ENCODE measurements at places on chromosomes 1 and 21.

DNA sequence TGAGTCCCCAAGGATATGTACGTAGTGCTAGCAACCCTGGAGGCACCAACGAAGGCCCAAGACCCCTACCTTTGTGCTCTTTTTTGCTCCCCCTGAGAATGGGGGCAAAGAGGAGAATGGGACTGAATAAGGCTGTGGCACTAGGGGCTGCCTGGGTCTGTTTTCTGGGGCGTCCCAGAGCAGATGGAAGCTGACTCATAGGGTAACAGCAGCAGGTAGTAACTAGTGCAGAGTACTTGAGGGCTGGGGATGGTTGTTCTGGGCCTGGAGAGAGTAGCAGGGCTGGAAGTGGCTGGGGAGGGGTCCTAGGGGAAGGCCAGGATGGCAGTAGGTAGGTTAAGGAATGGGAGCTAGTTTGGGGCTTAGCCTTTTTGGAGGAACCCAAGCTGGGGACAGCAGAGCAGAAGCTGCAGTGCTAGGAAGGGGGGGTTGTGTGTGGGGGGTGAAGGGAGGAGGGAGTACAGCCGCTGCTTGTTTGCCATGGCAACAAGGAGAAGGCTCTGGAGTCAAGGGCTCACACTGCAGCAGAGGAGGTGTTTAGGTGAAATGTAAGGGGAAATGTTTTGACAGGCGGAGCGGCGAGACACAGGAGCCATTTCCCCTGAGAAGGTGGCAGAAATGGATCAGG, 1.8 kb downstream of the NCDN start:
- no peak for DNase-seq

- DNase-seq: no peak
Observed at GRCh38 chr1:91846007-91846638, 39.8 kb downstream of the TGFBR3 start.

- DNase-seq: peak; percentile 72
Observed at GRCh38 chr1:39258146-39258924, 53.8 kb downstream of the MACF1 start.

DNA sequence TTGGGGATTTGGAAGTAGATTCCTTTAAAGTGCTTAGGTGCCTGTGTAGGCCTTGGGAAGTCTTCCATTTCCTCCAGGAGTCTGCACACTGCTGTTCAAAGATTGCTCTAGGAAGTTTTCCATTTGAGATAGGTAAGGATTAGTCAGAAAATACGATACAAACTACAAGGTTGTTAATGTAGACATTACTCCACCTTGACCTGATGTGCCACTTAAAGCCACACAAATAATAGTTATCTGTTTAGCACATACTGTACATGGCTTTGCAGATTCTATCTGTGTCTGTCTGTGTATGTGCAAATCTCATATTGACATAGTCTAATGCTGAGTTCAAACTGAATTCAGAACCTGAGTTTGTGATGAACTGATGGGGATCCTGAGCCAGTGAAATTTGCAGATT, 118.4 kb downstream of the RHOU start:
- no peak for DNase-seq

GRCh38 chr21:44637018-44637850, at the start of gene KRTAP10-10:
Gene KRTAP10-10, plus strand, starts transcription at chr21:44637356. Its CDS starts 62 bp downstream, at chr21:44637418.
- DNase-seq: no peak

DNA sequence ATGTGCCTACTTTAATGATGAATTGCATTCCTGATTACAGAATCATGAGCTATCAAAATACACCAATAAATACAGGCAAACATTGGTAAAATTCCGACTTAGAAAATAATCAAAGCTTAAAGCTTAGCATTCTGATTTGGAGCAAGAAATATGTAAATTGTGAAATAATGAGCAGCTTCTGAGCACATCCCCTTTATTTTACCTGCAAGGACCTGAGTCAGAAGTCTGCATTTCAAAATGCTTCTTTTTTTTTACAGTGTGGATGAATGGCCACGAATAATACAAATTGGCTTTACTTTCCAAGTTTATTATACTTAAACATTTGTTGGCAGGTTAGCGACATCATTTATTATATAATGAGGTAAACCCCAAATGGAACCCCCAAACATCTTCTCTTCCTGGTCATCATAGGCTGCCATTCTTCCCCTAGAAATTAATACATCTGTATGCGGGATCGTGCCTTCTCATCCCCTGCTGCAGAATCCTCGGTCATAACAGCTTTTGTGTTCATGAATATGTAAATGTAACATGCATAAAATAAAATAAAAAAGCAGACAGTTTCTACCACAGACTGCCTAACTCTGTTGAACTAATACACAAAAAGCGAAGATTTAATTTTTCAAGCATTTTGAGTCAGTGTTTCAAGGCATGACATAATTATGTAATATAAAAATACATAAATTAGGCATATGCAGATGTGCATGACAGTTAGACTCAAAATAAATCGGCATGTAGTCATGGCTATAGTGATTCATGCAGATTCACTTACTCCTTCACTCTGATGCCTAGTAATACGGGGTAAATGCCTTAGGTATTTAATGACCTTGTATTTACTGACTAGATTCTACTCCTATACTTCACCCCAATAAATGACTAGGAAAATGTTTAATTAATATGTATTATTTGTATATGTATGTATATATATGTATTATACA, 339.7 kb downstream of the USP25 start:
- DNase-seq: no peak

DNA sequence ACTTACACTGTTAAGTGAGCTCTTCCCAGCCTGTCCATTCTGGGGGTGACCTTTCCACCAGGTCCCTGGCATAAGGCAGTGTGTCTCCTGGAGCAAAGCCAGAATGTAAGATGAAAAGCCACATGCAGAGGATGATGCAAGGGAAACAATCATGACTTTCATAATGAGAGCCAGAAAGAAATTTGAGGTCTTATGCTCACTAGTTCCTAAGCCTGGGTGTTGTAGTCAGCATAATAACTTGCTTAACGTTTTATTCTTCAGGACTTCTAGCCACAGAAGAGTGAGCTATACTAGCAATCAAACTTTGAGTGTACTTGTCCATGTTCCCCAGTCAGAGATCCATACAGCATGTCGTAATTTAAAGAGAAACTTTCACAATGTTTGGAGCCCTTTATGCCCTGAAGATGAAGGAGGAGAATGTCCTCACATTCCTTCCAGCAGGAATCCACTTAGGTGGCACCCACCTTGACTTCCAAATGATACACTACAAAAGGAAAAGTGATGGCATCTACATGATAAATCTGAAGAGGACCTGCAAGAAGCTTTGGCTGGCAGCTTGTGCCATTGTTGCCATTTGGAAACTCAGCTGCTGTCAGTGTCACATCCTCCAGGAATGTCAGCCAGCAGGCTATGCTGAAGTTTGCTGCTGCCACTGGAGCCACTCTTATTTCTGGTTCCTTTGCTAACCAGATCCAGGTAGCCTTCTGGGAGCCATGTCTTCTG, 60.5 kb upstream of the FOXD3 start:
- no peak for DNase-seq

GRCh38 chr1:245754463-245754961, 599.7 kb downstream of the KIF26B start:
- DNase-seq: no peak

GRCh38 chr1:184622136-184622823, 132.4 kb downstream of the EDEM3 start:
- DNase-seq: no peak

DNA sequence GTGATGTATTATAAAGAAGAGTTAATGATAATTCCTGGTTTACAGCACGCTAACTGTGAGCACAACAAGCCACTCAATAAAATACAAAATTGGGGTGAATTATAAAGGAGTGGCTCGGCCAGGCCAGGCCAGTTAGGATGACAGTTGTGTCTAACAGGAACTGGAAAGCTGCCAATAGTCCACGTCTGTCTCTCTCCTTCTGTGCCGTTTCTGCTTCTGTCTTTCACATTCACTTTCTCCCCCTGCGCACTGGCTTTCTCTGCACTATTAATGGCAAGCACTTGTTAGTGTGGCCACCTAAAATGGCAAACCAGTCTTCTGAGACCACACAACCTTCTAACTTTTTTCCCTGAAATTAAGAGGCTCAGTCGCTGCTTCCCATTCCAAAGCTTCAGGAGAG, 394.3 kb downstream of the NTNG1 start:
- no peak for DNase-seq

DNA sequence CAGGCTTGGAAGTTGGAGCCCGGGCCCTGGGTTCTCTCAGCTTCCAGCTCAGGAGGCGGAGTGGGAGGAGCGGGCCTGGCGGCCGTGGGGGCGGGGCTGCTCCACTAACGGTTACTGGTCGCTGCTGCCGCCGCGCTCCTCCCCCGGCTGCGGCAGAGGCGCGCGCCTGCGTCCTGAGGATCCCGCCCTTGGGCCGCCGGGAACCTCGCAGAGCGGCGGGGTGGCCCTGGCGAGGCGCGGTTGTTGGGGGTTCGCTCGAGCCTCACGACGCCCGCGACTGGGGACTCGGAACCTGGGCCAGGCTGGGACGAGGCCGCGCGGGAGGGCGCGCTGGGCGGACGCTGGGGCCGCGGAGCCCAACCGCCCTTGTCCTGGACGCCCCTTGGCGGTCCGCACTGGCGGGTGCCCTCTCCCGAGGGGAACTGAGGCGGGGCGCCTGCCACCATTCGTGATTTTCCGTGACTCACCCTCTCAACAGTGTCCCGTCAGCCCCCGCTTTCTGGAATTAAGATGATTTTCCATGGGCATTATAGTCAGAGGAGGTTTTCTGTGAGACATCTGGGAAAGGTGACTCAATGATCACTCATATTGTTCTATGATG, 34.1 kb downstream of the OR2G3 start:
- no peak for DNase-seq

Data from activated naive CD4-positive, alpha-beta T cell treated with anti-CD3 and anti-CD28 coated beads, Interleukin-2, amount 50 U/mL, for 72 hours (primary cell).